Activated CD4-positive, alpha-beta memory T cell treated with anti-CD3 and anti-CD28 coated beads, Interleukin-2, amount 10 ng/mL, durations not matched to agents 7 days and 5 days (primary cell): ENCODE measurements at places on chromosomes 4 and X.

- DNase-seq, result no peak
Observed at GRCh38 chrX:148933881-148934280, 433.5 kb downstream of the AFF2 start.

- no peak for DNase-seq
Observed at GRCh38 chrX:45768666-45769236, 568.1 kb upstream of the DIPK2B start.

DNA sequence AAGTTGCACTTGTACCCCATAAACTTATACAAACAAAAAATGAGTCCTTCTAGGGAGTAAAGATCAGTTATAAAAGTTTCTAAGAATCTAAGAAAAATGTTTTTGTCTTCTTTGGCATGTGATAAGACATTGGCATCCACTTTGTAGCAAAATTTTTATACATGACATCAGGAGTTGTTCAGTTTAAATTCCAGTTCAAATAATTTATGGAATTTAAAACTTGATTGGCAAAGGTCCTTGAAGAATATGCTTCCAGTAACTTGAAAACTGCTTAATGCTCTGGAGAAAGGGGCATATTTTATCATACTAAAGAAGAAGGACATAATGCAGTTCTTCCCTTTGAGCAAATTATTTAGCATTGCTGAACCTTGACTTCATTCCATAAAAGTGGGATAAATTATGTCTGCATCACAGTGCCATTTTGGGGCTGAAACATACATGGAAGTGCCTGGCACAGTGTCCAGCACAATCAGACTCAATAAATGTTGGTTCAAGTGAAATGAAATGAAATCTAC lies 163.3 kb upstream of the IL15 start:
- no peak for DNase-seq

DNA sequence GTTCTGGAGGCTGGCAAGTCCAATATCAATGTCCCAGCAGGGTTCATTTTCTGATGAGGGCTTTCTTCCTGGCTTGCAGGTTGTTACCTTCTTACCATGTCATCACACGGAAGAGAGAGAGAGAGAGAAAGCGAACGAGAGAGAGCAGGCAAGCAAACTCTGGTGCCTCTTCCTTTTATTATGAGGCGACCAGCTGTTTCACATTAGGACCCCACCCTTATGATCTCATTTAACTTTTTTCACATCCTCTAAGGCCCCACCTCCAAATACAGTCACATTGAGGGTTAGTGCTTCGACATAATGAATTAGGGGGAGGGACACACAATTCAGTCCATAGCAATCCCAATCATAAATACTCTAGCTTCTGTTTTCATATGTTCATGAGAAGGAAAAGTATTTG lies 10.6 kb upstream of the GPR174 start:
- DNase-seq, result no peak

DNA sequence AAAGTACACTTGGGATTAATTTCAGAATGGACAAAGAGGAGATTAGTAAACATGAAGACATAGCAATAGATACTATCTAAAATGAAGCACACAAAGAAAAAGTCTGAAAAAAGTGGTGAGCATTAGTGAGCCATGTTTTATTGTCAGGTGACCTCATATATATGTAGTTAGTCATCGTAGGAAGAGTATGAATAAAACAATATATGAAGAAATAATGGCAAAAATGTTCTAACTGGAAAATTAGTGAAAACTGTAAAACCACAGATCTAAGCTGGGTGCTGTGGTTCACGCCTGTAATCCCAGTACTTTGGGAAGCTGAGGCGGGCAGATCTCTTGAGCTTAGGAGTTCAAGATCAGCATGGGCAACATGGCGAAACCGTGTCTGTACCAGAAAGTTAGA lies 67.9 kb downstream of the RBPJ start:
- no peak for DNase-seq

- no peak for DNase-seq
Observed at GRCh38 chr4:48949518-48950219, 36.4 kb upstream of the CWH43 start.

DNA sequence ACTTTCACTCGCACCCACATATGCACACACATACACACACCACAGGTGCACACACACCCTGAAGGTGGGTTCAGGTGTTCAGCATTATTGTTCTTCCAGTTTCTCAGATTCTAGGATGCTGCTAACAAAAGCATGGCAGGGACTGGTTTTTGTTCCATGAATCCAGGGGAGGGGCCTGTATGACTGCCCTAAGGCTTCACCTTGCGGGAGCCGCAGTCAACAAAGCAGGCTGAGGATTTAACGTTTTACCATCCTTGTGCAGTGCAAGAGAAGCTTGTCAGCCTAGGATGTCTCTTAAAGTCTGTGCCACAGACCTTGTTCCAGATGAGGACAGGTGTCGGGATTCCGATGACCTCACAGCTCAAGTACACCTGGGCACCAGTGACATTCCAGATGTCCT lies 61.8 kb downstream of the POLR2B start:
- DNase-seq, result no peak

DNA sequence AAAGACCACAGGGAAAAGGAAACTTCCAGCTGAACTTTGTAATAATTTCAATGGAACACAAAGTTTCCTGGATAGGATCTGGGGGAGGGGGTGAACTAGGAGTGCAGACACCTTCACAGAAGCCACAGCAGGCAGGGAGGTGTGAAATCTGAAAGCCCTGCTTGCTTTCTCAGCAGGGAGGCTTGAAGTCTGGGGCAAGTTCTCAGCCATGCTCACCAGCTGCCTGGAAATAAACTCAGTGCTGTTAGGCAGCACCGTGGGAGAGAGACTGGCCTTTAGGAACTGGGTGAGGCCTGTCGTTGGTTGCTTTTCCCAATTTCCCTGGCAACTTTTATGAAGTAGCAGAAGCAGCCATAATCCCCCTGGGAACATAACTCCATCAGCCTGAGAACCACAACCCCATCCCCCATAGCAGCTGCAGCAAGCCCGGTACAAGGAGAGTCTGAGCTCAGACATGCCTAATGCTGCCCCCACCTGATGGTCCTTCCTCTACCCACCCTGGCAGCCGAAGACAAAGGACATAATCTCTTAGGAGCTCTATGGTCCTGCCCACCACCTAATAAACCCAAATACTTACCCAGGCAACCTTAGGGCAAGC lies 39.2 kb upstream of the NMU start:
- no peak for DNase-seq

- DNase-seq, result no peak
Observed at GRCh38 chr4:30460818-30461217, 259.4 kb upstream of the PCDH7 start.

GRCh38 chr4:99855678-99856077 lies 38.5 kb downstream of the LAMTOR3 start:
- peak; percentile 43 for DNase-seq

- DNase-seq, result no peak
Observed at GRCh38 chr4:112170451-112170993, 25.3 kb downstream of the FAM241A start.

GRCh38 chr4:139684351-139684750 lies 18.7 kb downstream of the MGST2 start:
- DNase-seq, result no peak

- DNase-seq, result no peak
Observed at GRCh38 chr4:22719218-22719617, 26.5 kb downstream of the GBA3 start.

DNA sequence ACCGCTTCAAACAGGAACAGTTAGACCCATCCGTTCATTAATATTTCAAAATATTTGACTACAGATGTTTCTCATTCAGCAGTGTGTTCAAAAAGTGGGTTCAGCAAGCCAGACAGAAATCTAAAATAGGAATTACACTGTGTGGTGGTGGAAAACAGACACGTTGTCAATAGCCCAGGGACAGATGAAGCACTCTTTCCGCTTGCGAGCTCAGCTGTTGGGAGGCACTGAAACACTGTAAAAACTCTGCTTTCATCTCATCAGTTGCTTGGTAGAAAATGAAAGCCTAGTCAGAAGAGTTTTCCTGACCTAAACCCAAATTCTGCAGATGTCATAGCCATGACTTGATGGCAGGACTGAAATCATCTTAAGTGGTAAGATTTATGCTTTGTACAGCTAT lies 38.5 kb downstream of the LRP2BP start:
- no peak for DNase-seq

DNA sequence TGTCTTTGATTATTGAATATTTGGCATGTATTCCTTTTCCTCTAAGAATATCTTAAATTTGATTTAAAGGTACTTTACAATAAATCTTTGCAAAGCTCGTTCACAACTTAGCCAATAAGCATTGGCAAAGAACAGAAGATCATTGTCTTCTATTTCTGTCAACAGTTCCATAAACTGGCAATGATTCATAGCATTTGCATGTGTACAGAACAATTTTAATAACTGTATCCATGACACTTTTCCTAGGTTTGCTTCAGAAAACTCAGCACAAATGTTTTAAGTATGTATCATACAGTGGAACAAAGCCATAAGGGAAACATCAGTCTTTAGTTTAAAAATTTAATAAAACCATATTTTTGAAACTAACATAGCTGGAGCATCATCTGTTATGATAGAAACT lies 462.7 kb upstream of the RPS6KA3 start:
- DNase-seq, result no peak

- no peak for DNase-seq
Observed at GRCh38 chr4:57443787-57444186, 333.6 kb upstream of the IGFBP7 start.

GRCh38 chrX:108712886-108713285 lies 23.5 kb downstream of the IRS4 start:
- DNase-seq, result no peak

DNA sequence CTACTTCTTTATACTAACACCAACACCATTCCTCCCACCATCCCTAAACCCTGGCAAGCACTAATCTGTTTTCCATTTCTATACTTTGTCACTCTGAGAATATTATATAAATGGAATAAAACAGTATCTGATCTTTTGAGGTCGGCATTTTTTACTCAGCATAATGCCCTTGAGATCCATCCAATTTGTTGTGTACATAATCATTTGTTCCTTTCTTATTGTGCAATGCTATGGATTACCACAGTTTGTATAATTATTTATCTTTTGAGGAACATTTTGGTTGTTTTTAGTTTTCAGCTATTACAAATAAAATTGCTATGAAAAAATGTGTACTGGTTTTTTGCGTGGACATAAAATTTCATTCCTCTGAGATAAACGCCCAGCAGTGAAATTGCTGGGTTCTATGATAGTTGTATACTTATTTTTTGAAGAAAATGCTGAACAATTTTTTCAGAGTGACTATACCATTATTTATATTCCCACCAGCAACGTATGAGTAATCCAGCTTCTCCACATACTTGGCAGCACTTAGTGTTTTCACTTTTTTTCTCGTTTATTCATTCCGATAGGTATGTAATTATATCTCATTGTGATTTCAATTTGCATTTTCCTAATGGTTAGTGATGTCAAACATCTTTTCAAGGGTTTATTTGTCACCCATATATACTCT lies 154.3 kb upstream of the DCAF8L1 start:
- DNase-seq, result no peak

- no peak for DNase-seq
Observed at GRCh38 chr4:48493452-48494100, 3.5 kb downstream of the ZAR1 start.

DNA sequence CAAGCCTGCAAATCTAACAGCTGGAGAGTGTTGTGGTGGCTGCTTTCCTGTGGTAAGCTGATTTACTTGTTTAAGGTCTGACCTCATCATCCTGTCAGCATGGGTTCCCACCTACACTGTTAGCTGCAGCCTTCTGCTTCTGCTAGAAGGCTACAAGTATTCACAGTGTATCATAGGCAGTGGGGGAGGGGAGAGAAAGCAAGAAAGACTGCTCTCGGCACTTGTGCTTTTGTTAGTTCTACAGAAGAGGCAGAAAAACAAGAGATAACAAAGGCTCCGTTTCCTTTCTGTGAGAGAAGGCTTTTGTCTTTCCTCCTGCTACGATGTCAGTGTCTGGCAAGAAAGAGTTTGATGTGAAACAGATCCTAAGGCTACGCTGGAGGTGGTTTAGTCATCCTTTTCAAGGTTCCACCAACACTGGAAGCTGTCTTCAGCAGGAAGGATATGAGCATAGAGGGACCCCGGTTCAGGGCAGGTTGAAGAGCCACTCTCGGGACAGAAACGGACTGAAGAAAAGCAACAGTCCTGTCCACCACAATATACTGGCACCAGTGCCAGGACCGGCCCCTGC lies at the start of gene KLHL4:
TSS of gene KLHL4 (plus strand) at position 232 of the 571 bp plus-strand sequence. CDS start at position 324, 92 bp downstream.
- DNase-seq, result no peak

DNA sequence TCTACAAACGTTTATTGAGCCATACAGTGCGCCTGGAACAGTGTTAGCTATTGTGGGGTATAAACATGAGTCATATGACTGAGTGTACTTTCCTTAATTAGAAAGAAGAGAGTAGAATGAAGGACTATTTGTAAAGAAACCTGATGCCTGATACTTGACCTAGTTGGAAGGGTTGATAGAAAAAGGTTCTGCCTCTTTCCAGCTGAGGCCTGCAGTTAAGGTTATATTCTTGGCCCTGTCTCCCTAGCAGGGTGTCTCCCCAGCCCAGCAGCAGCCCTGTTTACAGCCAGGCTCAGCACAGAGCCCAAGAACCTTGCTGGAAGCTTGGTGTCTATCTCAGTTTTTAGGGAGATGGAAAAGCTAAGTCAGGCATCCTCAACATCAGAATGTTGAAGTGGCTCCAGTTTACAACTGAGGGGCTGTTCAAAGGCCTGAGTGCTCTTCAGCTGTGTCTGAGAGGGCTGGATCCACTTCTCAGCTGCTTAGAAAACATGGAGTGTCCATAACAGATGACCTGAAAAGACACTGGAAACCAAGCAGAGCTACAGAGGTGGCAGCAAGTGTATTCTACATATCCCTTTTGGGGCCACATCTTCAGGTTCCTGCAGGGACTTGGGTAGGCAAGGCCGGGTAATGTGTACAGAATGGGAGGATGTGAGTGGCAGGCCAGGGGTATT lies 21.6 kb downstream of the NYX start:
- no peak for DNase-seq

- DNase-seq, result no peak
Observed at GRCh38 chr4:162952232-162952631, 214.5 kb downstream of the NAF1 start.

GRCh38 chr4:143189528-143189927 lies 4.8 kb downstream of the USP38 start:
- no peak for DNase-seq

DNA sequence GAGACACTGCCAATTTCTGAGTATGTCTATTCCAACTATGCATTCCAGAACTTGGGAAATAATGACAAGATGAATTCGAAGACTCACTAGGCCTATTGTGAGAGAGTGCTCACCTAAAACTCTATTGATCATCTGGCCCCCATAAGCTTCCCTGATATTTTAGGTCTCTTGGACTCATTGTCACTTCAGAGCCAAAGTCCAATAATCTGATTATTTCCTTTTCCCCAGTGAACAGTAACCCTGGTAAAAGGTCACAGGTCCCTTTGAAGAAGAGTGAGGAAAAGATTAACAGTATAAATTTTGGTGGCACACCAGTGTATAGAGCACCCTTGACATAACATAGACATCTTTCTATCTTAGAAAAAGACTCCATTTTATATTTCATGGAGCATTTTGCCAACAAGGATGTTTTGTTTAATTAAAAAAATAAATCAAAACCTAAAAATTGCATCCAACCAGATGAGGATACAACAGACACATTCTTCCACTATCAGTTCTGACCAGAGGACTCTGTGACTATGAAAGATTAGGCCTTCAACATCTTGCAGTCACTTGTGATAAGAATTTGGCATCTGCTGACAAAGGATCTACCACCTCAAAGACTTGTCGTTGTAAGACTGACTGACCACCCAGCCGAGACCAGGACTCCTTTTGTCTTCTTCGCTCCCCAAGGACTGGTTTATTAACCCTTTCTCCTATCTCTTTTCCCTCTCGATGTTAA lies 191.9 kb downstream of the MAB21L2 start:
- no peak for DNase-seq

- DNase-seq, result no peak
Observed at GRCh38 chrX:19865567-19866363, 21.6 kb downstream of the SH3KBP1 start.
